Thoracic aorta endothelial cell (primary cell): ENCODE measurements at places on chromosomes 5 and 9. TPM values are rescaled to one million over a fixed set of nuclear protein-coding genes. Genes with fewer than 3 reads are reported as not detected.

ADRB2 gene
- total RNA-seq: 4.1 and 8.3 TPM in 2 replicates

CTXN3 gene
- total RNA-seq: not detected in 2 replicates

WNT8A gene
- total RNA-seq: not detected in 2 replicates

HTR4 gene
- total RNA-seq: 0.07 TPM in 1 of 2 replicates, not detected in the other

RICTOR gene
- 79.1 and 118 TPM in 2 replicates for total RNA-seq

SPATA31C1 gene
- total RNA-seq: not detected in 2 replicates

LCN15 gene
- not detected in 2 replicates for total RNA-seq

GABRP gene
- 0.27 and 0.50 TPM in 2 replicates for total RNA-seq

CDH9 gene
- not detected in 2 replicates for total RNA-seq

LMBRD2 gene
- 9.6 and 12.3 TPM in 2 replicates for total RNA-seq

CDC42SE2 gene
- 52.7 and 54.3 TPM in 2 replicates for total RNA-seq

SH3RF2 gene
- 1.7 and 3.3 TPM in 2 replicates for total RNA-seq

STING1 gene
- 65.8 and 92.9 TPM in 2 replicates for total RNA-seq

PDE4D gene
- 25.3 and 59.5 TPM in 2 replicates for total RNA-seq

ARID3C gene
- total RNA-seq: 0.07 TPM in 1 of 2 replicates, not detected in the other

ZDHHC12 gene
- 21.4 and 27.4 TPM in 2 replicates for total RNA-seq

ARSI gene
- total RNA-seq: not detected in 2 replicates

CATSPER3 gene
- total RNA-seq: not detected in 2 replicates

ADCY2 gene
- total RNA-seq: not detected in 2 replicates

NUTM2G gene
- not detected in 2 replicates for total RNA-seq

ENTREP1 gene
- 5.5 and 6.1 TPM in 2 replicates for total RNA-seq

SLC4A9 gene
- not detected in 2 replicates for total RNA-seq

AGXT2 gene
- not detected in 2 replicates for total RNA-seq

FAM169A gene
- 0.27 and 2.7 TPM in 2 replicates for total RNA-seq

SPINK9 gene
- total RNA-seq: not detected in 2 replicates

TIMD4 gene
- not detected in 2 replicates for total RNA-seq

SPATA31A3 gene
- total RNA-seq: not detected in 2 replicates

SPAG8 gene
- 0.13 and 0.22 TPM in 2 replicates for total RNA-seq

SV2C gene
- total RNA-seq: not detected in 2 replicates

LHX2 gene
- not detected in 2 replicates for total RNA-seq

ZNF483 gene
- 1.9 and 2.9 TPM in 2 replicates for total RNA-seq

ZNF608 gene
- 14.6 and 21.0 TPM in 2 replicates for total RNA-seq

PDGFRB gene
- 0.40 and 1.6 TPM in 2 replicates for total RNA-seq

SLC35D2 gene
- total RNA-seq: 19.4 and 24.1 TPM in 2 replicates

ADAMTS2 gene
- 0.50 TPM in 1 of 2 replicates, not detected in the other for total RNA-seq

SLC6A7 gene
- total RNA-seq: not detected in 2 replicates

OBP2B gene
- total RNA-seq: not detected in 2 replicates

LHX3 gene
- total RNA-seq: not detected in 2 replicates

PCDHGA5 gene
- total RNA-seq: 0.72 and 1.1 TPM in 2 replicates

TOMM5 gene
- 218 and 229 TPM in 2 replicates for total RNA-seq

PCDHB5 gene
- total RNA-seq: 0.40 and 0.43 TPM in 2 replicates

FOXD4L6 gene
- total RNA-seq: not detected in 2 replicates

SELENOP gene
- total RNA-seq: 0.66 and 3.4 TPM in 2 replicates

ZCCHC9 gene
- 24.1 and 27.8 TPM in 2 replicates for total RNA-seq

CDH18 gene
- total RNA-seq: not detected in 2 replicates
